Stimulated activated CD4-positive, alpha-beta T cell treated with anti-CD3 and anti-CD28 coated beads, Interleukin-4, amount 100 ng/mL, for 1 hour (primary cell): ENCODE measurements at places on chromosomes 6 and 20.

DNA sequence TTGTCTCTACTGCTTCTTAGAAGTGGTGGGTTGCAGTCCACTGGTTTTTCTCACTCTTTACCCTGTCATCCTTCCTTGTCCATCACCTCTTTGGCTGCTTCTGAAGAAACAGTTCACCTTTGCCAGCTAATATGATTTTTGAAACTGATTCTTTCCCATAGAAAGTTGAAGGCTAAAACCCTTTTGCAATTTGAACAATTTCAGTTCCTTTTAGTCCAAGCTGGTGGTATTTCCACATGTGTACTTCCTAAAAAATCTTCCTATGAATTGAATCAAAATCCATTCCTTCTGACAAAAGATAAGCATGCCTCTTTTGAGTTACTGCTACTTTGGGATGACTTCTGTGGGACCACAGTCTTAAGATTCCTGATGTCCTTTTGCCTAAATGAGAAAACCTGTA, 210.0 kb upstream of the MAN1A1 start:
- DNase-seq, result no peak

DNA sequence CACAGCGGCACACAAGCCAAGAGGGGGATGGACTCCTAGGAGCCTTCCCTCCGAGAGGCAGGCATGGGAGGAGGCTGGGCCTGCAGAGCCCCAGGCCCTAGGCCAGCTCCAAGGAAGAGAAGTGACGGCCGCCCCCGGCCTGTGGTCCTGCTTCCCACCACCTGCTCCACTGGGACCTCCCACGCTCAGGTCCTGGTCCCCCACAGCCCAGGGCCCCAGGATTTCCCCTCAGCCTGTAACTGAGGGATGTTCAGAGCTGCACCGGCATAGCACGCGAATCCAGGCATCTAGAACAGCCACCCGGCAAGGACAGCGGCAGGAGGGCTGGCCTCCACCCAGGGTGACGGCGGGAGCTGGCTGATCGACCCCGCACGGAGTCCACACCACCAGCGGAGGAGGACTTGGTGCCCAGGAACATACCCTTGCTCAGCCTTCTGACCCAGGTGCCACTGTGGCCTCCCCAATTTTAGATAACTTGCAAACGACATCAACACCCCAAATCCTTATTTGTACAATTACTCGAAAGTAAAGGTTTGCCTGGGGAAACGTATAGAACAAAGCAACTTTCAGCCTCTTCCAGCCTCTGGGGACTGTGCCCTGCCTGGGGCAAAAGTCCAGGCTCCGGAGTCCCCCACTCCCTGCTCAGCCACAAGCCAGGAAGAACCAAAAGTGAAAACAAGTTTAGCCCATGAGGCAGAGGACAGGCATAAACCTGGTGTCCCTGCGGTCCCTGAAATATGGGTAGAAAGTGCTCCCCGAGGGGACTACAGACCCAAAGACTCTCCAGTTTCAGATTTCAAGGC, 3.5 kb downstream of the GATA5 start:
- DNase-seq, result no peak

DNA sequence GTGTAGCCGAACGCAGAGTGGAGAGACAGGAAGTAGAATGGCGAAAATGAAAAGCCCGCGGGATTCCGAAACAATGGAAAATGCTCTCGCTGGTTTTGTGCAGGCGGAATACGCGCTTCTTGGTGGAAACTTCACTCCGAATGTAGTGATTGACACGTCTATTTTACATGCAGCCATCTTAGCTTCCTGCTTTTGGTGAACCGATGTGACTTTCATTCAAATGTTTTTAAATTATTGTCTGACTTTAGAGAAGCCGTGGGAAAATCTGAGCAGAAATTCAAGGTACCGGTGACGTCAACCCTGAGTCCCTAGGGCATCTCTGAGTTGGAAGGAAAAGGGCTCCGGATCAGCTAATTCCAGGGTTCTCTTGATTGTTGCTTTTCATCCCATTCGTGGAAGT, 11.4 kb downstream of the GPX5 start:
- no peak for DNase-seq

- DNase-seq, result no peak
Measured at GRCh38 chr6:155630085-155630484, 174.4 kb upstream of the NOX3 start.

DNA sequence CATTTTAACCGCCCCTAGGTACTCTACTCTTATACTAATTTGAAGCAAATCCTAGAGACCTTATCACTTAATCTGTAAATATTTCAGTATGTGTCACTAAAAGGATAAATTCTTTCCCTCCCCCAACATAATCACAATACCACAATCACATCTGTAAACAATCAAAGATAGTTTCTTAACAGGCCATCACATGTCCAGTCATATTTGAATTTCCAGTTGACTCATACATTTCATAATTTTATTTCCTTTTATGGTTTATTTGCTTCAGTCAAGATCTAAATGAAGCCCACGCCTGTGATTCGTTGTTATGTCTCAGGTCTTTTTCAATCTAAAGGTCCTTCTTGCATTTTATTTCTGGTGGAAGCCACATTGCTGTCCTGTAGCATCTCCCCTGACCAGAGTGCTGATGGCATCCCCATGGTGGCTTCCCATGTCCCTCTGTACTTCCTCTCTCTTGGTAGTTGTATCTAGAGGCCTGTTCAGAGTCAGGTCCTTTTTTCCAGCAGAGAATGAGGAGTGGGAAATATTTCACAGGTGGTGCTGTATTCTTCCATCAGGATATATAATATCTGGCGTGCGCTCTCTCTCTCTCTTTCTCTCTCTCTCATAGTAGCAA, 128.6 kb upstream of the SLC22A23 start:
- DNase-seq, result no peak

GRCh38 chr6:2744209-2744771, 6.4 kb downstream of the MYLK4 start:
- DNase-seq, result no peak
